Iris pigment epithelial cell (primary cell): ENCODE measurements at places on chromosomes 4 and X.

- DNase-seq = no peak
Observed at GRCh38 chrX:118239178-118239870, 106.6 kb upstream of the WDR44 start.

GRCh38 chr4:94504545-94504944 lies 52.8 kb downstream of the PDLIM5 start:
- peak; percentile 85 for DNase-seq

GRCh38 chr4:66681962-66682361 lies 863.3 kb downstream of the CENPC start:
- DNase-seq = peak; percentile 32

GRCh38 chr4:11602606-11603340 lies 174.1 kb upstream of the HS3ST1 start:
- DNase-seq = no peak

- DNase-seq = no peak
Observed at GRCh38 chrX:3771766-3772165, 58.3 kb upstream of the PRKX start.

DNA sequence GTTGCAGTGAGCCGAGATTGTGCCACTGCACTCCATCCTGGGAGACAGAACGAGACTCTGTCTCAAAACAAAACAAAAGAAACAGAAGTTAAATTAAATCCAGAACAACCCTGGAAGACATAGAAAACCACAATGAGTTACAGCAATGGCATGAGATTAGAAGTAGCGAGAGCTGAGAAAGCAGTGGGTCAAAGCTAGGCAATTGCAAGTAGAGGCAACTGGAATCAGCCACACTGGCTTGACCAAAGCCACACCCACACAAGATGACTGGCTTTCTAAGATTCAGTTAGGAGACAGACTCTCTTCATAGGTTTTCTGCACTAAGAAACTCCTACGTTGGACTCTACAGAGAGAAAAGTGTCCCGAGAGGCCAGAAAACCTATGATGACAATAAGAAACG lies 443.0 kb downstream of the GPM6A start:
- peak; percentile 89 for DNase-seq

GRCh38 chr4:186723292-186724057 lies at the start of gene FAT1:
FAT1 (minus strand) TSS chr4:186723856; CDS start chr4:186709827, 14,029 bp downstream.
- peak; percentile 88 for DNase-seq

- no peak for DNase-seq
Observed at GRCh38 chrX:13473442-13474163, 95.8 kb upstream of the EGFL6 start.
